ENCODE measurements at places on chromosomes 7 and 10. TPM values are rescaled to one million over a fixed set of nuclear protein-coding genes. Genes with fewer than 3 reads are reported as not detected.

The STEAP2 gene
- total RNA-seq: 20.0 TPM

The CYP2C9 gene
- total RNA-seq: not detected

The GBX1 gene
- total RNA-seq: not detected

DNA sequence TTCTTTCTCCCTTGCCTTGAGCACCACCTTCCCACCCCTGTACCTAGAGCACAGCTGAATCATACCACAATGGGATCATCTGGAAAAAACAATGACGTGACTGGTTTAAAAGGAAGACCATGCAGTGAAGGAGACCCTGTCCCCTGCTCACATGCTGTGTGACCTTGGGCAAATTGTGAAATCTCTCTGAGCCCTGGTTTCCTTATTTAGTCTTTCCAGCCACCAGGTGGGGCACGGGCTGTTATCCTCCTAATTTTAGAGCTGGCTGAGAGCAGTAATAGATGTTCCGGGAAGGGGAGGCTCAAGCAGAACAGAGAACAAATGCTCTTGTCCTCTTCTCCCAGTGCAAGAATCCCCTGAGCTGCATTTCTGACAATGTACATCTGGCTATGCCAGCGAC lies 198.3 kb downstream of the RPS24 start:
- DNase-seq: no peak

DNA sequence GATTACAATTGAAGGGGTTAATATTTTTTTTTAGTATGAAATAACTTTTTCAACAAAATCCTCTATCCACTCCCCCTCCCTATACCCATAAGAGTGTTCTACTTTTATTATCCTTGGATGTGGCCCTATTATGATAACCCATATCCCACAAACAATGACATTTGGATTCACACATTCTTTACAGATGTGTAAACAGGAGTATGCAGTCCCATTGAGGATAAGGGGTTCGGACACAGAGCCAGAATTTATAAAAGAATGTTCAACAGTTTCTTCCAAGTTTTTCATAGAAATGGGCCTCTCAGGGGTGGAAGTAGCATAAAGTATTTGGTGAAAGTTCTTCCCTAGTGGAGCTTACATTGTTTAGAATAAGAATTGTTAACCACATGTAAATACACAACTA lies 16.1 kb upstream of the PCLO start:
- DNase-seq: no peak
